Upper lobe of left lung (tissue), 6 donors: ENCODE measurements at places on chromosomes 7 and 10. TPM values are rescaled to one million over a fixed set of nuclear protein-coding genes. Genes with fewer than 3 reads are reported as not detected.

ZNF853 gene
- 2.9 TPM for total RNA-seq

- H3K27ac ChIP-seq, result peak overlapping the region; percentile 68
- H3K4me1 ChIP-seq, result peaks cover 7% of the 10 kb centered on the region
- no peak overlapping the region for H3K4me3 ChIP-seq
- H3K27me3 ChIP-seq, result no peaks in the 10 kb centered on the region
These were observed 23.7 kb downstream of the MDH2 start for GRCh38 chr7:76071316-76072242.

- H3K27ac ChIP-seq, result no peak overlapping the region
- no peak for DNase-seq
- no peak overlapping the region for H3K4me3 ChIP-seq
- H3K36me3 ChIP-seq, result no peaks in the 10 kb centered on the region
- no peaks in the 10 kb centered on the region for H3K27me3 ChIP-seq
- H3K4me1 ChIP-seq, result no peaks in the 10 kb centered on the region
These were observed 85.4 kb downstream of the NEURL1 start for GRCh38 chr10:103578782-103579382.

DNA sequence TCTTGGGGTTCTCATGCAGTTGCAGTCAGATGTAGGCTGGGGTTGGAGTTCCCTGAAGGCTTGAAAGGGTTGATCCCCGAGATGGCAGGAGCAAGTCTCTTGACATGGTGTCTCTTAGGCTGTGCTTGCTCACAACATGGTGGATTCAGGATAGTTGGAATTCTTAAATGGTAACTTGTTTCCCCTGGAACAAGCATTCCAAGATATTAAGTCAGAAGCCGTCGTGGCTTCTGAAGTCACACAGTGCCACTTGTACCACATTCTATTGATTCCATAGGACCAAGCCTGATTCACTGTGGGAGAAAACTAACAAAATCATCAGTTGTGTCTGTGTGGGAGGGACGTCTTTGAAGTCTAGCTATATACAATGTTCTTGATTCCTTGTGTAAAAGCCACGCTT lies 3.5 kb upstream of the SLC35B4 start:
- H3K27me3 ChIP-seq, result no peaks in the 10 kb centered on the region
- DNase-seq, result no peak
- H3K36me3 ChIP-seq, result no peaks in the 10 kb centered on the region
- no peak overlapping the region for H3K27ac ChIP-seq
- peaks cover 7% of the 10 kb centered on the region for H3K4me1 ChIP-seq

DNA sequence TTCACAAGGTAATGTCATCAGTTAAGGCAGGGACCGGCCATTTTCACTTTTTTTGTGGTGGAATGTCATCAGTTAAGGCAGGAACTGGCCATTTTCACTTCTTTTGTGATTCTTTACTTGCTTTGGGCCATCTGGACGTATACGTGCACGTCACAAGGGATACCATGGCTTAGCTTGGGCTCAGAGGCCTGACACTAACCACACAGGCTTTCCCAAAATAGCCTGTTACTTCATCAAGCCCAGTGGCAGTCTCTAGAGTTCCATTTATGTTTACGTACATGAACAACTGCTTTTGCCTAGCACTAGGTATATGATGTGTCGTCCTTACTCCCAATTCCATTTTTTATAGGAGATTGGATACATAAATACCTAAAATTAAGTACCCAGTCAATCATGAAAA lies 237.9 kb downstream of the C7orf25 start:
- no peaks in the 10 kb centered on the region for H3K27me3 ChIP-seq
- H3K27ac ChIP-seq, result no peak overlapping the region
- no peak overlapping the region for H3K4me3 ChIP-seq
- no peaks in the 10 kb centered on the region for H3K36me3 ChIP-seq
- DNase-seq, result no peak

TBL2 gene
- 44.7 TPM for total RNA-seq

GALNT17 gene
- 14.3 TPM for total RNA-seq

GCK gene
- not detected for total RNA-seq

IRF5 gene
- 83.8 TPM for total RNA-seq

- H3K4me3 ChIP-seq, result peak overlapping the region; percentile 94
- peak overlapping the region; percentile 98 for H3K27ac ChIP-seq
- H3K27me3 ChIP-seq, result no peaks in the 10 kb centered on the region
- peak; percentile 71 for DNase-seq
- H3K4me1 ChIP-seq, result peaks cover 34% of the 10 kb centered on the region
- H3K36me3 ChIP-seq, result peaks cover 5% of the 10 kb centered on the region
These were observed 1.1 kb downstream of the MEPCE start for GRCh38 chr7:100430493-100431285.

TSC22D4 gene
- 37.8 TPM for total RNA-seq

DNA sequence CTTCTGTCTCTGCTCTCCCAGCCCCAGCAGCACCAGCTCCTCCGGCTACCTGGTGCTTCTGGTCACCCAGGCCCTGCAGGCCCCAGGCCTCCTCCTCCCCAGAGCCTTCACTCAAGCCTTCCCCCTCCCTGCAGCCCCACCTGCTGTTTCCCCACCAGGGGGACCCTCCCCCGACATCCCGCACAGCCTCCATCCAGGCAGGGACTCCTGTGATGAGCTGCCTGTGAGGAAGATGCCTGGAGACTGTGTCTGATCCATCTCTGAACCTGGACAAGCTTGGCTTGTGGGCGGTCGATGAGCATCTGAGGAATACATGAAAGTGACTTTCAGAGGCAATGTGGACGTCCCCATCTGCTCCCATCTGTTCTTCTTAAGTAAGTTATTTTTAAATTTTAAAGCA lies 45.0 kb downstream of the RAMP3 start:
- DNase-seq, result no peak
- H3K27ac ChIP-seq, result peak overlapping the region; percentile 75
- no peaks in the 10 kb centered on the region for H3K27me3 ChIP-seq
- H3K4me3 ChIP-seq, result no peak overlapping the region
- H3K36me3 ChIP-seq, result no peaks in the 10 kb centered on the region

GRCh38 chr10:78706256-78706655 lies 362.5 kb upstream of the ZMIZ1 start:
- no peaks in the 10 kb centered on the region for H3K4me1 ChIP-seq
- no peak overlapping the region for H3K4me3 ChIP-seq
- no peak overlapping the region for H3K27ac ChIP-seq
- H3K27me3 ChIP-seq, result no peaks in the 10 kb centered on the region

DNA sequence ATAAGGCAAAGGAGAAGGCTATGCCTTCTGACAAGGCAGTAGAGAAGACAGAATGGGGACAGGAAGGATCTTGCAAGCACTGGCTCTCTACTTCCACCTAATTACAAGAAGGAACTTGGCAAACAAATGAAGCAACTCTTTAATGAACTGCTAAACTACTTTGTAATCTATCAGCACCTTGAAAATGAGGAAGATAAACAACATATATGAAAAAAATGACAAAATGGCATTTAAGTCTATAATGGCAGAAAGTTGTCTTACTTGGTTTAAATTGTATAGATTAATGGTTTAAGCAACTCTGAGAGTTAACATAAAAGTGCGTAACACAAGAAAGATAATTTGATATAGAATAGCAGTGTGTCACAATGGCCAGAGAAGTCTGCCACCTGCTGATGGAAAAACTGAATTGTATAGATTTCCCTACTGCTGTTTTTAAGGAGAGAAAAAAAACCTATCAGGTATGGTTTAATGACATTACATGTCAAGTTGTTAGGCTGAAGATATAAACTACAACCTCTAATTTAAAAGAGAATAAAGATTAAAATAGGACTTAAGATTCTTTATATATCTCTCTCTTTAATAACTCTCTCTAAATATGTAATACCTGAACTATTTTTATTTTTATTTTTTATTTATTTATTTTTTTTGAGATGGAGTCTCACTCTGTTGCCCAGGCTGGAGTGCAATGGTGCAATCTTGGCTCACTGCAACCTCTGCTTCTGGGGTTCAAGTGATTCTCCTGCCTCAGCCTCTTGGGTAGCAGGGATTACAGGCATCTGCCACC lies 11.8 kb downstream of the NT5C3A start:
- H3K4me3 ChIP-seq, result peak overlapping the region; percentile 23
- no peaks in the 10 kb centered on the region for H3K36me3 ChIP-seq
- peak overlapping the region; percentile 66 for H3K27ac ChIP-seq

GRCh38 chr7:28643188-28643569 lies 230.9 kb downstream of the CREB5 start:
- no peak for DNase-seq
- no peak overlapping the region for H3K27ac ChIP-seq
- no peak overlapping the region for H3K4me3 ChIP-seq
- no peaks in the 10 kb centered on the region for H3K4me1 ChIP-seq
- no peaks in the 10 kb centered on the region for H3K36me3 ChIP-seq

DNA sequence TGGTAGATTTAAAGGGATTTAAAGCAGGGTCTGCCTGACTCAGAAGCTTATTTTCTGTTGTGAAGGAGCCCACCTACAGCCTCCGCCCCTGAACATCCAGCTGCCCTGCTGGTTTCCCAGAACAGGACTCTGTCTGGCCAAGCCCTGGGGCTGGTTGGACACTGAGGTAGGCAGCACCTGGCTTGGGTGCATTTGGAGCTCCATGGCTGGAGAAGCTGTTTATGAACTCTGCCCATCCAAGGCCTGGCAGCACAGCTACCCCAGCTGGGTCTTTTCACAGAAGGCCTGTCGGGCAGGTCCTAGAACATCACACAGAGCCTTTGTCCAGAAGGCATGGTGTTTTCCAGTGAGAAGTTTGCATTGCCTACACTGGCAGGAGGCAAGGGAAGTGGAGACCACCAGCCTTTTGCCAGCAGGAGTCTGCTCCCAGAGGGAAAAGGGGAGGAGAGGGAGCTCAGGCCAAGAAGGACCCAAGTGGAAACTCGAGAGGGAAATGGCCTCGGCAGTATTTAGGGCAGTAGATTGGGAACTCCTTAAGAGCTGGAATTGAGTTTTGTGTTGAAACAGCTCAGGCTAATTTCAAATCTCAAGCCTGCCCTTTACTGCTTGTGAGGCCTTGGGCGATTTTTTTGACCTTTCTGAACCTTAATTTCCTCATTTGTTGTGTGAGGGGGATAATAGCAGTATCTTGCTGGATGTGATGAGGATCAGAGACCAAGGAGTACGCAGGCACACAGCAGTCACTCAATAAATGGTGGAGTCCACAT lies 12.3 kb upstream of the PDCD4 start:
- H3K27me3 ChIP-seq, result no peaks in the 10 kb centered on the region
- H3K27ac ChIP-seq, result peak overlapping the region; percentile 32
- H3K36me3 ChIP-seq, result no peaks in the 10 kb centered on the region
- peak; percentile 25 for DNase-seq
- H3K4me1 ChIP-seq, result peaks cover 61% of the 10 kb centered on the region

GRCh38 chr10:128095753-128096469 lies 30.3 kb downstream of the MKI67 start:
- H3K4me1 ChIP-seq, result no peaks in the 10 kb centered on the region
- no peak overlapping the region for H3K4me3 ChIP-seq
- no peaks in the 10 kb centered on the region for H3K36me3 ChIP-seq
- H3K27ac ChIP-seq, result no peak overlapping the region
- DNase-seq, result no peak

- H3K27ac ChIP-seq, result no peak overlapping the region
- H3K27me3 ChIP-seq, result no peaks in the 10 kb centered on the region
- DNase-seq, result peak; percentile 21
- no peaks in the 10 kb centered on the region for H3K36me3 ChIP-seq
These were observed 1.1 kb upstream of the GPRIN2 start for GRCh38 chr10:46557319-46558121.

DNA sequence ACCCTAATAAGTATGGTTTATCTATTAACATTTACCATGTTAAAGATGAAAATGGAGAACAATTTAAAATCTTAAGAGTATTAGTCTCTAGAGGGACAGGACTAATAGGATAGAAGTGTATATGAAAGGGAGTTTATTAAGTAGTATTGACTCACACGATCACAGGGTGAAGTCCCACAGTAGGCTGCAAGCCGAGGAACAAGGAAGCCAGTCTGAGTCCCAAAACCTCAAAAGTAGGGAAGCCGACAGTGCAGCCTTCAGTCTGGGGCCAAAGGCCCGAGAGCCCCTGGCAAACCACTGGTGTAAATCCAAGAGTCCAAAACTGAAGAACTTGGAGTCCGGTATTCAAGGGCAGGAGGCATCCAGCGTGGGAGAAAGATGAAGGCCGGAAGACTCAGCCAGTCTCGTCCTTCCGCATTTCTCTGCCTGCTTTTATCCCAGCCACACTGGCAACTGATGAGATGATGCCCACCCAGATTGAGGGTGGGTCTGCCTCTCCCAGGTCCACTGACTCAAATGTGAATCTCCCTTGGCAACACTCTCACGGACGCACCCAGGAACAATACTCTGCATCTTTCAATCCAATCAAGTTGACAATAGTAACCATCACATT lies 140.8 kb upstream of the FAM20C start:
- no peak overlapping the region for H3K27ac ChIP-seq
- no peaks in the 10 kb centered on the region for H3K36me3 ChIP-seq
- peak; percentile 32 for DNase-seq
- H3K4me3 ChIP-seq, result peak overlapping the region; percentile 31
- no peaks in the 10 kb centered on the region for H3K4me1 ChIP-seq
- no peaks in the 10 kb centered on the region for H3K27me3 ChIP-seq

- H3K36me3 ChIP-seq, result no peaks in the 10 kb centered on the region
- no peaks in the 10 kb centered on the region for H3K27me3 ChIP-seq
- peaks cover 24% of the 10 kb centered on the region for H3K4me1 ChIP-seq
- H3K4me3 ChIP-seq, result peak overlapping the region; percentile 86
- DNase-seq, result no peak
These were observed 18.0 kb downstream of the MXI1 start for GRCh38 chr10:110225441-110225755.

- no peak overlapping the region for H3K4me3 ChIP-seq
- H3K27me3 ChIP-seq, result no peaks in the 10 kb centered on the region
- DNase-seq, result no peak
- no peaks in the 10 kb centered on the region for H3K4me1 ChIP-seq
- H3K27ac ChIP-seq, result no peak overlapping the region
These were observed 245.2 kb upstream of the PRSS58 start for GRCh38 chr7:142503036-142503435.

FAM171A1 gene
- 6.4 TPM for total RNA-seq

DNA sequence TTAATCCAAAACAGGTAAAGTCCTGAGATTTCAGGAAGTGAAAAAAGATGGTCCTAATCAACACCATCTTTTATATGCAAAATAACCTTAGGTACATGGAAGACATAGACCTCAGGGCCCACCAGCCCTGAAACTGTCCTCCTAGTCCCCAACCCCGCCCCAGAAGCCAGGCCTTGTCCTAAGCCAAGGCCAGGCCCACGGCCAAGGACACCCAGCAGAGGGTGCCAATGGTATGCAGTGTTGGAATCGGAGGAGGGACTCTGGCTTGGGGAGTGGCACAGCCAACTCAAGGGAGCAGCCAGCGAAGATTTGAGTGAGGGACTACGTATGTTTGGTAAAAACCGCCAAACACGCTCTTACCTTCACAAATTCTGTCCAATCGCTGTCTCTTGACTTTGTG lies 96.7 kb downstream of the ZRANB1 start:
- H3K27ac ChIP-seq, result peak overlapping the region; percentile 6
- peak; percentile 85 for DNase-seq
- H3K4me1 ChIP-seq, result peaks cover 68% of the 10 kb centered on the region
- no peaks in the 10 kb centered on the region for H3K27me3 ChIP-seq
